ENCODE measurements at places on chromosomes 1 and 21.

- DNase-seq = no peak
These were observed 1158.6 kb downstream of the PLA2G4A start for GRCh38 chr1:187987236-187987776.

- no peak for DNase-seq
These were observed 27.1 kb downstream of the MRAP start for GRCh38 chr21:32325706-32326105.

DNA sequence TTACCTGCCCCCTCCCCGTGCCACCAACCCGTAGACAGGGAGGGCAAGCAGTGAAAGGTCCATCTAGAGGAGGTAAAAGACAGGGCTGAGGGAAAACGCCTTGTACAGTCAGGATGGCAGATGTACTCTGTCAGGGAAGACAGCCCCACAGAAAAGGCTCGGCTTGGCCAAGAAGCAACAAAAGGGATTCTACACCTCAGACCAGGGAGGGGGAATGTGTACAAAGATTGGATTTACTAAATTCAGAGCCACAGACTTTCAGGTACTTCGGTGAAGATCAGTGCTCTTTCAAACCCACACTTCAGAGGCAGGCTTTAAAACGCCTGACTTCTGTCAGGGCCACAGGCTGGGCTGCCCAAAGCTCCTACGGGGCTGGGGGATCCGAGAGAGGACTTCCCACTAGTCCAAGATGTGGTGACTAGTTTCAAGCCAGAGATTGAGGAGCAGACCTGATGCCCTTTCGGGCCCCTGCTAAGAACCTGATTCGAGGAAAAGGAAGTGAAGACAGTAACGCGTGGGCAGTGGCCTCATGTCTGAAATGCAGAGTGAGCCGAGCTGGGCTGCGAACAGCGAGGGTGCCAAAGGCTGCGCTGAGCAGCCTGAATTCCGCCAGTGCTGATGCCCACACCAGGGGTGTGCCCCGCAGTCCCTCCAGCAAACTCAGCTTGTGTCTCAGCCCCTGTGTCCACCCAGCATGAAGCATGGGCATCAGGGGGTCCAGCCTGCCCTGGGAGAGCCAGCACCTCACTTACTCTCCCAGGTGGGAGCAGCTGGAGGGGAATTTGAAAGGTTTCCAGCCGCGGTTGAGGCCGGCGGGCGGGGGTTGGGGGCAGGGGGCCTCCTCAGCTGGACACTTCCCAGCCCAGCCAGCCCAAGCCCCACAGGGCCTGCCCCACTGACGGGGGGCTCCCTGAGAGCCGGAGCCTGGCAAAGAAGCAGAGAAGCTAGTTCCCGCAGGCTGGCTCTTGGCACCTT, 36.2 kb downstream of the KIAA1614 start:
- no peak for DNase-seq

DNA sequence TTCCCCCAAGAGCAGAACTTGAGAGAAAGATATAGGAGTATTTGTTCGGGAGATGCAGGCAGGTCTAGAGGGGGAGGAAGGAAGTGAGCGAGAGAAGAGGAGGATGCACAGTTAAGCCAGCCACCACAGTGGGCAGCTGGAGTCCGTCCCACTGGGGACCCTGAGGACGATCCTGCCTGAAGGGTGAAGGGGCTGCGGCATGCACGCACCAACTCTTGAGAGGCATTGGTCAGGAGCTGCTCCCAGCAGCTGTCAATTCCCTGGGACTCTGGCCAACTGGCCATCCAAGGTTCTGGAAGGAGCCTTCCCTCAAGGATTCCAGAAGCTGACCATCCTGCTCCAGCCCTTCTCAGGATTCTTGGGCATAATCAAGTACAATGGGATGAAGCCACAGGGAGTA, 246.9 kb downstream of the MATN1 start:
- no peak for DNase-seq

- DNase-seq = no peak
These were observed 58.2 kb downstream of the WLS start for GRCh38 chr1:68173936-68174737.

GRCh38 chr1:151541752-151542151, 1.6 kb downstream of the TUFT1 start:
- DNase-seq = no peak

GRCh38 chr1:12320486-12320885, 90.7 kb downstream of the VPS13D start:
- no peak for DNase-seq
